ENCODE measurements at places on chromosomes 5 and 9.

GRCh38 chr5:141322261-141322660 is 1.7 kb upstream of the TAF7 start:
- no peak for DNase-seq

DNA sequence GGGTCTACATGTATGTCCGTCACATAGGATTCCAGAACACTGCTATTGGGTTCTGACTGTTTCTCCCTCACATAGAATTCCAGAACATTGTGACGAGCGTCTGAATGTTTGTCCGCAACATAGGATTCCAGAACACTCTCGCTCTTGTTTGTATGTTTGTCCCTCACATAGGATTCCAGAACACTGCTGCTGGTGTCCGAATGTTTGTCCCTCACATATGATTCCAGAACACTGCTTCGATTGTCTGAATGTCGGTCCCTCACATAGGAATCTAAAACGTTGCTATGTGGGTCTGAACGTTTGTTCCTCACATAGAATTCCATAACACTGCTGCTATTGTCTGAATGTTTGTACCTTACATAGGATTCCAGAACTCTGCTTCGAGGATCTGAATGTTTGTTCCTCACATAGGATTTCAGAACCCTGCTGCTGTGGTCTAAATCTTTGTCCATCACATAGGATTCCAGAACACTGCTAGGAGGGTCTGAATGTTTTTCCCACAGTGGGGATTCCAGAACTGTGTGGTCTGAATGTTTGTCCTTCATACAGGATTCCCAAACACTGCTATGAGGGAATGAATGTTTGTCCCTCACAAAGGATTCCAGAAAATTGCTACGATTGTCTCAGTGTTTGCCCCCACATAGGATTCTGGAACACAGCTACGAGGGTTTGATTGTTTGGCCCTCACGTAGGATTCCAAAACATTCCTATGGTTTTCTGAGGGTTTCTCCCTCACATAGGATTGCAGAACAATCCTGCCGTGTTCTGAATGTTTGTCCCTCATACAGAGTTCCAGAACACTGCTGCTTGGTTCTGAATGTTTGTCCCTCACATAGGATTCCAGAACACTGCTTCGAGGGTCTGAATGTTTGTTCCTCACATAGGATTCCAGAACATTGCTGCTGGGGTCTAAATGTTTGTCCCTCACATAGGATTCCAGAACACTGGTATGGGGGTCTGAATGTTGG is 220.5 kb downstream of the FOXD4L6 start:
- no peak for DNase-seq

GRCh38 chr9:113545068-113545467 is 81.5 kb downstream of the RGS3 start:
- no peak for DNase-seq

- no peak for DNase-seq
These were observed 197.4 kb upstream of the ISL1 start for GRCh38 chr5:51185850-51186329.

GRCh38 chr5:142976861-142977260 is 206.7 kb downstream of the ARHGAP26 start:
- no peak for DNase-seq

- no peak for DNase-seq
These were observed 297.1 kb upstream of the CD180 start for GRCh38 chr5:67493676-67494075.

GRCh38 chr5:168467755-168468330 is 18.4 kb upstream of the RARS1 start:
- no peak for DNase-seq
